ENCODE measurements at places on chromosomes 1 and 21.
A peak's percentile ranks its signal among the peaks of the same experiment; 100 is the strongest.

DNA sequence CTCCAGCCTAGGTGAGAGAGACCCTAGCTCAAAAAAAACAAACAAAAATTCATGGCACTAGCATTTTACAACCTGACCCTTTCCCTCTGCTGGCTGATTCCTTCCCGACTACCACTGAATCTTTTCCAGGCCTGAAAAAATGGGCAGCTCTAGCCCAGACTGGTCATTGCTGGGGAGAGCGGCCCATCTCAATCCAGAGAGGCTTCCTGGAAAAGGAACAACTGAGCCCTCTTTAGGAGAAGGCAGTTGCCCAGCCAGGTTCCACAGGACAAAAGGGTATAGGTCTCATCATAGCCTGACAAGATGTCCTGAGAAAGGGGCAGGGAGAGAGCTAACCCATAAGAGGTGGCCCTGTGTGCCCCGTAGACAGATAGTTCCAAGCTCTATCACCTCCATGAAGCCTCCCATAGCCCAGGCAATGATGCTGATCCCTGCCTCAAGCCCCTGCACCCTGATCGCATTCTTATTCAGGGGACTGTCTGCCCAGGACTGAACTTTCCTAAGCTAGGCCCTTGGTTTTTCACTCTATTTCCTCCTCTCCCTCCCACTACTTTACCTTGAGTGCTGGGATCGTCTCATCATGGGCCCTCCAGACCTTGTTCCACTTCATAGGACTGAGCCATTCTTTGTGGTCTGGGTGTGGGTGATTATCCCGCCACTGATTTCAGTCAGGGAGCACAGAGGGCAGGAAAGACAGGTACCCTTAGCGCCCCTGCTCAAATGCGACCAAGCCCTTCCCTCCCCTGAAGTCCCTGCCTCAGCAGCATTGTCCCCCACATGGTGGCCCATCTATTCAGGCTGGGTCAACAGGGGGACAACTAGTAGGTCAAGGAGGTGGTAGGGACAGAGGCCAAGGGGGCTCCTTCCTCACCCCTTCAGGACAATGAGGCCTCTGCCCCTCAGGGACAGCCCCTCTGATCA is 18.2 kb downstream of the RHBG start:
- DNase-seq = no peak

DNA sequence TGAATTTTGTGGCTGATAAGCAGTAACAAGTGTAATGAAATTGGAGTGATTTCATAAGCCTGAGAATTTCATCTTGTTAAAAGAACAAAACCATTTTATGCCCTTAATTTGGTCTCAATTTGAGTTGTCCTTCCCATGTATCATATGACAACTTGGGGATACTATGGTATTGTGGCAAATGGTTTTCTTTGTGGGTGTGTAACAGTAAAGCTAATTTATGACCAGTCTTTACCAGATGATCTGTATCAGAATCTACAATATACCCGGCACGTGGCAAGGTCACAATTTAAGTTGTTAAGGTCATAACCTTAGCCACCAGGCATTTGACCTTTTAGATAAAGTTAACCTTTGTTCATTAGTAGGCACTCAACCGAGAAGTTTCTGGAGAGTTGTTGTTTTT is 9.1 kb downstream of the NFIA start:
- DNase-seq = no peak

- no peak for DNase-seq
Measured at GRCh38 chr1:248783367-248783766, 27.8 kb upstream of the LYPD8 start.

DNA sequence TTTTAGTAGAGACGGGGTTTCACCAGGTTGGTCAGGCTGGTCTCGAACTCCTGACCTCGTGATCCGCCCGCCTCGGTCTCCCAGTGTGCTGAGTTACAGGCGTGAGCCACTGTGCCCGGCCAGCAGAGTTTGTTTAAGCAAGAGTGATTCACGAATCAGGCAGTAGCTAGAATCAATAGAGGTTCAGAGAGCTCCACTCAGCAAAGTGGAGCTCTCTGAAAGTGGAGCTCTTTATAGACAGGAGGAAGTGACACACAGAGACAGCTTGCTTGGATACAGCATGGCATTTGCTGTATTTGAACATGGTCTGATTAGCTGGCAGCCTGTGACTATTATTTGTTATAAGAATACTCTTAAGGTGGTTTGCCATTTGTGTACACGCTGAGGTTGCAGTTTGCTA is 27.1 kb upstream of the CD34 start:
- DNase-seq = no peak

DNA sequence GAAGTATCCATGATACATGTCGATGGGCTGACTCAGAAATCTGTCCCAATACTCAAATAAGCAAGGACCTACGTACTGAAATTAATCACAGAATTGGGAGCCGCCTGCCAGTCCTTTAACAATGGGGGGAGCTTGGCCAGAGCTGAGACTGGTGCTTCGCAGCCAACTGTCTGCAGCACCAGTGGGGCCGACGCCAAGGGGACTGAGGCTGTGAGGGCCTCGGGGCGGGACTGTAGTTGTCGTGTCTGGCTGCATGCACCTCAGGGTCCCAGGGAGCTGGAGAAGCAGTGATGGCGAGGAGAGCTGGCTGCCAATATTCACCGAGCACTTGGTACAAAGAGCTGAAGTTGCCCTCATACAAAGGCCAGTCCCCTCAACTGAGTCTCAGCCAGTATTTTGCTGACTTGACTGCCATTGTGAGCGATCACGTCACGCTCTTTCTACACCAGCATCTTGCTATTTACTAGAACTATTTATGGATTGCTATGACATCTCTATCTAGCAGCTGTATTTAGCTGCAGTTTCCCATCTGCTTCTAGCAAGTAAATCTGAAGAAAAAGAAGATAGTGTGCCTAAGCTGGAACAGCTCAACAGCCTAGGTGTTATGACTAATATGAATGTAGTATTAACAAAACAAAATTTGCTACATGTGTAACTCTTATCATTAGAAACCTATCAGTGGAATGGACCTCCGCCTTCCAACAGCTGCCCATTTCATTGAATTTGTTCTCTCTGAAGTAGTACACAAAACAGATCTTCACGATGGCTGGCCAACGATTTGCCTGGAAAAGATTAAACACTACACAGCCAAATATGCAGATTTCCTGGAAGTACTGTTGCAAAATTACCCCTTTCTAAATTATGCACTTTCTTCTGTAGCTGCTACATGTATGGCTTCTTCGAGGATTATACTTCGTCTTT is 29.1 kb downstream of the EVI5 start:
- peak; percentile 52 for DNase-seq

All from midbrain (tissue), 1 donor.